Stimulated activated CD4-positive, alpha-beta T cell treated with anti-CD3 and anti-CD28 coated beads, Interleukin-15, amount 100 ng/mL, for 1 hour (primary cell): ENCODE measurements at places on chromosomes 16 and 17.
A peak's percentile ranks its signal among the peaks of the same experiment; 100 is the strongest.

DNA sequence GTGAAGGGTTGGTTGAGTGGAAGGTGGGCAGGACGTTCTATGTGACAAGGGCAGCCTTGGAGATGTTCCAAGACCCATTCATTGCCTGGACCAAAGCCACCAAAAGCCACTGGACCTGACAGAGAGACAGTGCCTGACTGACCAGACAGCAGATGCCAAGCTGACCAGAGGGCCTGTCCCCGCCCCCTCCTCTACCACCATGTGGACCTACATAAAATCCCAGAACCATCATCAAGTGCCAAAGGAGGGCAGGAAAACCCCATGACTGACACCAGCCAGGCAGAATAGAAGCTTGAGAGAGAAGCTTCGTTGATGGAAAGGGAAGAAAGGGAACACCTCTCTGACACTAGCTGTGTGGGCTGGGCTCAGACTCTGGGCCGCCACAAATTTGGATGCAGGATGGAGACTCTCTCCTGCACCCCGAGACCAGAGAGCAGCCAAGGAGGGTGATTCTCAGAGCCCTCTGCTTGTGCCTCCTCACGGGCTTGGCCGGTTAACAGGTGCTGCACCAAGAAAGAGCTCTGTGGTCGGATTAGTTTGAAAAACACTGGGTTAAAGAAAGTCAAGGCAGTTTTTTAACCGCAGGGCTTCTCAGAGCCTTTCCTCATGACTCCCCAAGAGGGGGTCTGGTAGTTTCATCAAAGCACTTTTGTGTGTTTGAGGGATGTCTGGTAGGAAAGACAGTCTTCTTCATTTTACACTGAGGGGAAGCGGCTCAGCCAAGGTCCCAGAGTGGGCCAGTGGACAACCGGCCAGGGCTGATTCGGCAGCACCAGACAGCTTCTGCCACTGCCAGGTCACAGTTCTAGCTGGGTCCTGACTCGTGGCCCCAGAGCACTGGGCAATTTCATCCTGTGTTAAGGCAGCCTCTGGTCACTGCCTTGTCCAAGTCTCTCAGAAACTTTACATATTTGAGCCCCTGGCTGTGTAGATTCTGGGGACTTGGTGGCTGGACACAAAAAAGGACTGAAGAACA, 1.7 kb downstream of the TNFRSF13B start:
- no peak for DNase-seq

DNA sequence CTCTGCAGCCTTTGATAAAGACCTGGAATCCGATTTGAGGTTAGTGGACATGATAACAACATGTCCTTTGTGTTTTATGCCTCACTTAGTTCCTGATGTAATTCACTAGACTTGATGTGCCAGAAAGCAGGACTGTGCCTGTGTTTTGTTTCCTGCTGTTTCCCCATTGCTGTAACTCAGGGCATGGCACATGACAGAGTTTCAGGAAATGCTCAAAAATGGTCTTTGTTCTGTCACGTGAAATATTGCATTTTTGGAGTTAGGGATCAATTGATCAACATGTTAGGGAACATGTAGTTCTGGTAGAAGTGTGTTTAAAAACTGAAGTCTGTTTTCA, 32.8 kb downstream of the DHX38 start:
- no peak for DNase-seq

DNA sequence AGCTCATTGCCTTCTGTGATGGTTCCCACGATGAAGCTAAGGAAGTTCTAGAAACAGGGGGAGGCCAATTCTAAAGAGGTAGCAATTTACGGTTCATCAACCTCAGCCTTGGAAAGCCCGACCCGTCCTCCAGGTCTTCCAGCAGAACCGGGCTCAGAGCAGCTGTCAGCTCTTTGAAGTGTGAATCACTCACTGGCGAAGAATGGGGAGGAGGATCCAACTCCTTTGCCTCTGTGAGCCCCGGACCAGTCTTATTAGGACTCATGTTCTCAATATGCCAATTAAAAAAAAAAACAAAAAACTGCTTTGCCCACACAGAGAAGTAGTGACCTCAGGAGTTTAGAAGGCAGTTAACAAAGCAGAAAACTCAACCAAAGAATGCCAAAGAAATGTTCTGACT, 31.4 kb downstream of the STX8 start:
- no peak for DNase-seq

- DNase-seq: no peak
Observed at GRCh38 chr17:15404106-15405057, 63.0 kb upstream of the TEKT3 start.

DNA sequence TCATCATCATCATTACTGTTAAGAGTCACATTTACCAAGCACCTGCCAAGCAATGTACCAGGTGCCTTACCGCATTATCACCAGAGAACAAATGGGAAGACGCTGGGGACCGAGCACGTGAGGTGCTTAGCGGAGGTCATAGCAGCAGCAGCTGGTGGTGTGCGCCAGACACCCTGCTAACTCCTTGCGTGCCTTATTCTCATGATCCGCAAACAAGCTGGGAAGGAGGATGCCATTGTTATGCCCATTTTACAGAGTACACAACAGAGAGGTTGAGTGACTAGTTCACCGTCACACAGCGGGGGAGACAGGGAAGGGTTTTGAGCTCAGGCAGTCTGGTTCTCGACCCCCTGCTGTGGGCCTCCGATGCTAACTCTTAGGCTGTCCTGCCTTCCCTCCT, 7.3 kb downstream of the ATP2A3 start:
- no peak for DNase-seq

GRCh38 chr16:5225931-5226655, 128.5 kb upstream of the EEF2KMT start:
- no peak for DNase-seq

DNA sequence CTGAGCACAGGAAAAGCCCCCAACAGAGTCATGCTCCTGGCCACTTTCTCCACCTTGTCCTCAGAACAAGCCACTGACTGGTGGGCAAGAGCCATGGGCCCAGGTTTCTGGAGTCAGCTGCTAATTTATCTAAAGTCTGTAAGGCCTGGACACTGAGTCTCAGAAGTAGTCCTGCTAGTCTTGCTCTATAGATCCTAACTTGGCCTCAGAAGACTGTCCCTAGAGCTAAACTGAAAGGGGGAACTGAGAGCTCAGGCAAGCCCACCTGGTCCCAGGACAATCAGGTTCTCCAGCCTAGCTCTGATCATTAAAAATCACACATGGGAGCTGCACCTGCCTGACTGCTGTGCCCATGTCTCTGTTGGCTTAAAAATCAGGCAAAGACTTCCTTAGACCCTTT, 485.8 kb downstream of the SLC39A11 start:
- DNase-seq: no peak

DNA sequence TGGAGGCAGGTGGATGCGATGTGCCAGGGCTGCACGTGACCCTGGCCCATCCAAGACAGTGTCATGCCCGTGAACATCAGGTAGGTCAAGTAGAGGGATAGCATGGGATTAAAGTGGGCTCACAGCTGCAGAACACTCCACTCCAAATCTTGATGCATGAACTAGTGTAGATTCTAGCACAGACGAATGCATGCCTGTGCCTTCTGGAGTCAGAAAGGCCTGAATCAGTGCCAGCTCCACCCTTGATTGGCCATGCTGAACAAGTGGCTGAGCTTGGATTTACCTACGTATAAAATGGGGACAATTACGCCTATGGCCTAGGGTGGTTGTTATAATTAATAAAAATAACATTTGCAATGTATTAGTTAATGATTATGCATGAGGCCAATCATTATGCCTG, 10.6 kb downstream of the IRX3 start:
- DNase-seq: no peak

GRCh38 chr16:85625485-85626117, 12.5 kb downstream of the GSE1 start:
- no peak for DNase-seq

GRCh38 chr16:54211203-54211602, 75.4 kb downstream of the IRX3 start:
- no peak for DNase-seq

DNA sequence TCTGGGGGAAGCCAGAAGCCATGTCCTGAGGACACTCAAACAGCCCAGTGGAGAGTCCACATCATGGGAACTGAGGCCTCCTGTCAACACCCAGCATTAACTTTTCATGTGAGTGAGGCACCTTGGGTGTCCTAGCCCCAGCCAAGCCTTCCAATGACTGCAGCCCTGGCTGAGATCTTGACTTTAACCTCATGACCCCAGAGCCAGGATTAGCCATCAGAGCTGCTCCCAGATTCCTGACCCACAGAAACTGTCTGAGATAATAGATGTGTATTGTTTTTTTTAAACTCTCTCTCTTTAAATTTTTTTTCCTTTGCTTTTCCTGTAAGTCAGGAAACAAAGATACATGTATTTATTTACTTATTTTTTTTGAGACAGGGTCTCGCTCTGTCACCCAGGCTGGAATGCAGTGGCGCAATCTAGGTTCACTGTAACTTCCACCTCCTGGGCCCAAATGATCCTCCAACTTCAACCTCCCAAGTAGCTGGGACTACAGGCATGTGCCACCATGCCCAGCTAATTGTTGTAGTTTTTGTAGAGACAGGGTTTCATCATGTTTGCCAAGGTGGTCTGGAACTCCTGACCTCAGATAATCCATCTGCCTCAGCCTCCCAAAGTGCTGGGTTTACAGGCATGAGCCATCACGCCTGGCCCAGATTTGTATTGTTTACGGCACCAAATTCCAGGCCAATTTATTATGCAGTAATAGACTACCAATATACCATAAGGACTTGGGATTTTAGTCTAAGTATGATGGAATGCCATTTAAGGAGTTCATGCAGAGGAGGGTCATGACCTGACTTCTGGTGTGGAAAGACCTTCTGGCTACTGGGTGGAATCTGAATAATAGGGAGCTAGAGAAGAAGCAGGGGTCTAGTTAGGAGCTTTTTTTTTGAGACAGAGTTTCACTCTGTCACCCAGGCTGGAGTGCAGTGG, 14.0 kb upstream of the TMEM94 start:
- no peak for DNase-seq

DNA sequence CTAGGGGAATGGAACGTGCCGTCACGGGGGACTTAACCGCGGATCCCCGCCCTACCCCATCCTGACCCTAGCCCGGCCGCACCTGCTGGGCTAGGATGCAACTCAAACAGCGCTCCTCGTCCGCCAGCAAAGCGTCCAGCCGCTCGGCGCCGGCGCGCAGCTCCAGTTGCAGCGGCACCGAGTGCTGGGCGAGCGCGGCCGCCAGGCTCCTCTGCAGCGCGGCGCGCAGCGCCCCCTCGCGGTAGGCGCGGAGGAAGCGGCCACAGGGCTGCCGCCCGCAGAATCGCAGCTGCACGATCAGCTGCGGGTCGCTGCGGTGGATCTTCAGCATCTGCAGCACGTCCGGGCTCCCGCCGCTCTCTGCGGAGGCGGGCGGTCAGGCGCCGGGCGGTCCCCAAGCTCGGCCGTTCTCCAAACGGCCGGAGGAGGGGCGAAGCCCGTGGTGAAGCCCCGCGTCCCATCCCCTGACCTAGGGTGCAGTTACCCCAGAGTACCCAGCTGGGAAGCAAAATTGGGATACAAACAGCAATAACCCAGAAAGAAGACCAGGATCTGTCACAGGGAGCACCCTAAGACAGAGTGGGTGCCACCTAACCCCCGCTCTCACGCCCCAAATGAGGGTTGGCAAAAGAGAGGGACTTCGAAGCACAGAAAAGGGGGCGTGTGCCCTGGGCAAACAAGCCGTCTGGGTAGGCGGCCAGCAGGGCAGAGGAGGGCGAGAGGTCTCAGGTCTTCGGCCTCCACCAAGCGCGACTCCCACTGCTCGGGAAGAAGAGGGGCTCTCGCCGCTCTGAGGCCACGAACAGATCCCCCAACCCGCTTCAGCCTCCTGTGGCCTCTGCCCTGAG, 4.2 kb downstream of the TRADD start:
- DNase-seq: peak; percentile 67

GRCh38 chr16:87621976-87622713, 19.8 kb downstream of the JPH3 start:
- DNase-seq: no peak

GRCh38 chr16:57007530-57007929, 18.2 kb downstream of the NLRC5 start:
- no peak for DNase-seq

GRCh38 chr17:19357761-19358160, 4.8 kb downstream of the B9D1 start:
- no peak for DNase-seq

GRCh38 chr17:72119873-72120641, 763 bp upstream of the SOX9 start:
- no peak for DNase-seq

- DNase-seq: no peak
Observed at GRCh38 chr17:7654832-7655540, 4.3 kb downstream of the ATP1B2 start.

- DNase-seq: peak; percentile 18
Observed at GRCh38 chr17:81831957-81832607, 1.0 kb downstream of the MCRIP1 start.

GRCh38 chr17:36861531-36861930, 75.7 kb upstream of the LHX1 start:
- DNase-seq: no peak

DNA sequence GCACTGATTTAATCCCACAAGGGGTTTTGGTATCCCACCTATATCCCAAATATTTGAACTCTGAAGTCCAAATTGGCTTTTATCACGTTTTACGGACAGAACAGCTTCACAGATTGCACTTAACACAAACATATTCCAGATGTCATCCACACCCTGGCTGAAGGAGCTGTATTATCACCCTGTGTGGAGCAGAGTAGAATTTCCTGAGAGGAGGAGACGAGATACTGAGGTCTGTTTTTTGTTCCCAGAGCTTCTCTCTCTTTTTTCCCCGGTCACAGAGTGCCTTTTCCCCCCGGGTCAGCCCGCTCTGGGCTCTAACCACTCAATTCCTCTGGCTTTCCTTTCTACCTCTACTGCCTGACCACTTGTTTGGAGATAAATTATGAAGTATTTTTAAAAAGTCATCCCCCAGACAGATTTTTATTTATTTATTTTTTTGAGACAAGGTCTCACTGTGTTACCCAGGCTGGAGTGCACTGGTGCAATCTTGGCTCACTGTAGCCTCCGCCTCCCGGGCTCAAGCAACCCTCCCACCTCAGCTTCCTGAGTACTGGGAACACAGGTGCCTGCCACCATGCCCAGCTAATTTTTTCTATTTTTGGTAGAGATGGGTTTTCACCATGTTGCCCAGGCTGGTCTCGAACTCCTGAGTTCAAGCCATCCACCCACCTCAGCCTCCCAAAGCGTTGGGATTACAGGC, 30.7 kb downstream of the DNAH2 start:
- no peak for DNase-seq

GRCh38 chr16:57609541-57610401, 18.7 kb upstream of the ADGRG1 start:
- DNase-seq: no peak
